Renal cortex interstitium (tissue), 15 donors: ENCODE measurements at places on chromosomes 16 and 17. TPM values are rescaled to one million over a fixed set of nuclear protein-coding genes. Genes with fewer than 3 reads are reported as not detected.

DNA sequence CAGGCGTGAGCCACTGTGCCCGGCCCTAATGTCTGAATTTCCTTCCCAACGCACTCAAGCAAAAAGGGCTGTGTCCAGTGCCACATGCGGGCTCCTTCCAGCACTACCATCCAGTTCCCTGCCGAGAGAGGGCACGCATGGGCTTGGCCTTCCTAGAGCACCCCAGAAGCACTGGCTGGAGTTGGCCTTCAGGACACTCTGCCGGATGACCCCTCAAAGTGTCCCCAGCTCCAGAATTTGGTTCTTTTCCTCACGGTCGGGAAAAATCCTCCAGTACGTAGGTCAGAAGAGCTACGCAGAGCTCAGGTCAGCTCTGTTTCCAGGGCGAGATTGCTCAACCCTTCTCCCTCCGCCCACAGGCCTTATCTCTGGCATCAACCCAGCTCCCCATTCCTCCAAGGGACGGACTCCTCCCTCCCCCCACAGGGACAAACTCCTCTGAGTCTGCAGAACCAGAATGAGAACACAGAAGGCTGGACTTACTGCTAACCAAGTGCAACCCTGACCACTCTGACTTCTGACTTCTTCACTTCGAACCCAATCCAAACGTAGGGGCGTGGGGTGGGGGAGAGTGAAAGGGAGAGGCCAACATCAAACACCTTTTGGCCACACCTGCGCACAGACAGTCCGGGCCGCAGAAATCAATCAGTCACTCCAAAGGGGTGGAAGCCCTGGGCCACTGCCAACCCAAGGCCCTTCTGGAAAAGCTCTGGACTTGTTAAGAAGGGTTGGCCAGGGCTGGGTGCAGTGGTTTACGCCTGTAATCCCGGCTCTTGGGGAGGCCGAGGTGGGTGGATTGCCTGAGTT is 3.6 kb downstream of the CDC42EP4 start:
- DNase-seq = no peak

DNA sequence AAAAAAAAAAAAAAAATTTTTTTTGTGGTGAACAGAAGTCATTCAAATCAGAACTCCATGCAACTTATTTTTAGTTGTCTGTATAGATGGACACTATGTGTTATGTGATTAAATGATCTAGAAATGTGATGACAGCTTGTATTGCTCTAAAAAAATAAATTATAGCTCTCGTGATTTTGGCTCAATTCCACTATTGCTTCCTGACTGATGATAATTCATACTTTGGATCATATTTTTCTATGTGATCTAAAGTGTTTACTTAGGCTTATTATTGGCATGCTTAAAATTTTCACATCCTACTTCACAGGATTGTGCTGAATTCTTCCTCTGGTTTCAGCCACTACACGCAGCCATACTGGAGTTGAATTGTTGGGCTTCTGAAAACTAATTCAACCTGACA is 76.8 kb downstream of the RPGRIP1L start:
- DNase-seq = no peak

GRCh38 chr16:48997081-48997615 is 284.5 kb downstream of the CBLN1 start:
- DNase-seq = no peak

DNA sequence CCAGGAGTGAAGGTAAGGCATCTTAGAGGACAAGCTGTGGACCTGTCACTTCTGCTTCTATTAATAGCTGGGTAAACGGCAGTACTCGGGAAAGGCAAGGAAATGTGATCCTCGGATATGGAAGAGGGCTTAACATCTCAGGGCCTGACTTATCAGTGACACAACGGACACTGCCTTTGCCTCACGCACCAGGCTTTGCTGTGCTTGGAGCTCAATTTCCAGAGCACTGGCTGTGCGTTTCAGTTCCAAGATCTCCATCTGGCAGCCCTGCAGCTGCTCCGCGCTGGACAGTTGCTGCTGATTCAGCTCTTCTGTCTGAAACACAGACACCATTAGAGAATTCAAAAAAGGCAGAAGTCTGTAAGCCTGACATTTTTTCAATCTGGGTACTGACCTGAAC is 3.5 kb downstream of the KRT40 start:
- no peak for DNase-seq

GRCh38 chr17:57603978-57604377 is 141.1 kb downstream of the CCDC182 start:
- DNase-seq = no peak

GRCh38 chr16:3283543-3284447 is 504 bp downstream of the ZNF263 start:
- DNase-seq = no peak

GRCh38 chr17:20202141-20202621 is 193.0 kb downstream of the SPECC1 start:
- DNase-seq = no peak

- no peak for DNase-seq
Measured at GRCh38 chr17:57557834-57558681, 187.0 kb downstream of the CCDC182 start.

- no peak for DNase-seq
Measured at GRCh38 chr17:58280480-58281217, at the start of gene MPO. MPO (minus strand) TSS chr17:58280935; CDS start chr17:58280758, 177 bp downstream.

GRCh38 chr17:19382531-19383444 is 4.2 kb downstream of the MFAP4 start:
- DNase-seq = no peak

- DNase-seq = no peak
Measured at GRCh38 chr17:60857556-60858080, 180.0 kb downstream of the BCAS3 start.

- DNase-seq = no peak
Measured at GRCh38 chr17:50283246-50283645, 9.0 kb downstream of the TMEM92 start.

GRCh38 chr17:75872434-75873351 is 5.7 kb downstream of the TRIM47 start:
- DNase-seq = no peak

- no peak for DNase-seq
Measured at GRCh38 chr17:10050597-10051101, 145.6 kb upstream of the RCVRN start.

- DNase-seq = no peak
Measured at GRCh38 chr17:82940226-82941020, 100.6 kb upstream of the ZNF750 start.

DNA sequence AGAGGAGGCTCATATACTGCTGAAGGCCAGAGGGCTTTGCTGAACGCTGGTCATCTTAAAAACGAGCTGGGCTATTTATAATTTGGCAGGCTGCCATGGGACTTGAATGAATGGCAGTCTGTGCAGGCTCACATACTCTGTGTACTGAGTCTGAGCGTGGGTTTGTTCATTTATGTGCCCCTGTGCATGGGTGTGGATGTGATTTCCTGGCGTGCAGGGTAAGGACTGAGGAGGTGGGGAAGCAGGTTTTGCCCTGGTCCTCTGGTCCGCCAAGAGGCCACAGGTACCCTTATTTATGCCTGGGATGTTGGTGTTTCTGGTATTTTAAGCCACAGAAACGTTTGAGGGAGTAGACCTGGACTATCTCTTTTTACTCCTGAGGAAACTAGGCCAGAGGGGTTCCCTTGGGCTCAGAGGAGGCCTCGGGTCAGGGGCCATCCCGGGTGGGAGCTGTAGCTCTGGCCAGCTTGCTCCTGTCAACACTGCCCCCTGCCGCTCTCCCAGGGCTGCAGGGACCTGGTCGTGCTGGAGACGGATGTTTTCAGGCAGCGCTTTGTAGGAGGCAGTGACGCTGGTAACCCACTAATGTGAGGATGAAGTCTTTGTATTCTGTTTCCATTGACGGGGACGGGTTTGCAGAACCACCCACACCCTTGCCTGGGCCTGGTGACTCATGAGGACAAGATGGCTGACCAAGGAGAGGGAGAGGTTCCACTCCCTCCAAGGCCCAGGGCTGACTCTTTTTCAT is 184.4 kb downstream of the MSI2 start:
- DNase-seq = no peak

Gene CACNG5
- 3.1 TPM for polyA plus RNA-seq

Gene CMTM2
- polyA plus RNA-seq = 0.52 TPM

Gene ALOX15
- polyA plus RNA-seq = 0.17 TPM

Gene KRT20
- 0.19 TPM for polyA plus RNA-seq

Gene SLC52A1
- 0.47 TPM for polyA plus RNA-seq

Gene EVI2A
- polyA plus RNA-seq = 2.1 TPM
